SJCRH30 (cell line): ENCODE measurements at places on chromosomes 4 and X. TPM values are rescaled to one million over a fixed set of nuclear protein-coding genes. Genes with fewer than 3 reads are reported as not detected.

DNA sequence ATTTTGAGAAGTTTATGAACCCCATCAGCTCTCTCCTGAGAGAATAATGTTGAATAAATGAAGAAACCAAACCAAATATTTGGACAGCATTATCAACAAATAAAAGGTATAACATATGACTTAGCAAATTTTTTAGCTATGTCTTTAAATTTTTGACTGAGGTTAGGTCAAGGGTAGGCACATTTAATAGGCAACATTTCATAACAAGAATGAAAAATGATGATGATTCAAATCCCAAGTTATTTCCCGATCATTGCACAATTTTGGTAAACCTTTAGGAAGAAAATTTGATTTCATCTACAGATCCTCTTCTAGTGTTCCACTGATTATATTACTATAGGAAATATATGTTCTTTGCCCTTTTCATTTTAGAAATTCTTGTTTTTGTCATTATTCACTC, 123.7 kb upstream of the TLR3 start:
- DNase-seq = no peak

The PRR32 gene
- total RNA-seq = 0.14 TPM in 1 of 2 replicates, not detected in the other

The SLC2A9 gene
- 0.08 TPM in 1 of 2 replicates, not detected in the other for total RNA-seq

- no peak for DNase-seq
Observed at GRCh38 chr4:117577686-117578311, 456.5 kb upstream of the NDST3 start.
